Cortex of kidney (tissue), 1 donor: ENCODE measurements at places on chromosomes 7 and 10.

- DNase-seq, result no peak
These were observed 674 bp downstream of the MRPS24 start for GRCh38 chr7:43868681-43869005.

DNA sequence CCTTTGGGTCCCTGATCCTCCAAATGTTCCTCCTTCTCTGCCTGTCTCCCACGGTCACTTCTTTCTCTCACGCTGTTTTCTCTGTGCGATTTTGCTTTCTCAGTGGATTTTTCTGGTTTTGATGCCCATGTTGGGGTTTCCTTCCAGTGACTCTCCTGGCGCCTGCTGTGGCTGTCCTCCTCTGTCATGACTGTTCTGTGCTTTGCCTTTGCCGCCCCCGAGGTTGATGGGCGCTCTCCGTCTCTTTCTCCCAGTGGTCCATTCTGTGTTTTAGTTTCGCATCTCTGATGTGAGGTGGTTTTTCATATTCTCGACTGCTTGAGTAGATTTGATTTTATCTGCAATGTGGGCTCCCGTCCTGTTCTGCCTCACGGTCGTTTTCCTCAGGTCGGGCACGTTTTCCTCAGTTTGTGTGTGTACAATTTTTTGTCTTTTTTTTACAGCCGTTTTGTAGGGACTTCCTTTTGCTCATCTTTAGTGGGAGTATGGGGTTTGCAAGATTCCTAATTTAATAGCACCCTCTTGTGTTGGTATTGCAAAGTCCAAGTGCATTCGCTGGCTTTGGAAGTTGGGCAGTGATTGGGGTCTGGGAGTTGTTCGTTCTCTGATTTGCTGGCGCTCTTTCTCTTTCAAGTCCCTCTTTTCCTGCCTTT lies 100.0 kb downstream of the INPP5A start:
- DNase-seq, result no peak

DNA sequence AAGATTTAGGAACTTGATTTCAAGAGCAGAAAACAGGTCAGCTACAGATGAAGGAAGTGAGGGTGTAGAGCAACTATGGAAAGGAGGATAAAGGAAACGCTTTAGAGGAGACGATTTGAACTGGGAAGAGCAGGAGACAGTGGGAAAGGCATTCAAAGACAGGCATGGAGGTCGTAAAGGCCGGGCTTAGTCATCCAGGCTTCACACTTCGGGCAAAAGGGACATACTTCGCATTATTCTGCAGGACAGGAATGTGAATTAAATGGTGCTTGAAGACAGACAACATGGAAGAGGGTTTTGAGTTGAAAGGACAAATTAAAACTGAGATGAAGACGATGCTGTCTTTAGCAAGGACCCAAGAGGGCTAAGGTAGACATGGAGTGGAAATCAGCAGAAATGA lies 8.1 kb downstream of the FAM171A1 start:
- DNase-seq, result no peak

DNA sequence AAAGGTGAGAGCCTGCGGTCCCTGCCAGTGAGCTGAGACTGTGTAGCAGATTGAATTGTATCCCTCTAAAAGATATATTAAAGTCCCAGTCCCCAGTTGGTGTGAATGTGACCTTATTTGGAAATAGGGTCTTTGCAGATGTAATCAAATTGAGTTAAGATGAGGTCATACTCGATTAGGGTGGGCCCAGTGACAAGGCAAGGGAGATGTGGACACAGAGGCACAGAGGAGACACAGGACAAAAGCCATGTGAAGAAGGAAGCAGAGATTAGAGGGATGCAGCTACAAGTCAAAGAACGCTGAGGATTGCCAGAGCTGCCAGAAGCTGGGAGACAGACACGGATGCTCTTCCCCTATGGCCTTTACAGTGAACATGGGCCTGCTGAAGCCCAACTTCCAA lies 104.3 kb downstream of the CLEC2L start:
- no peak for DNase-seq

- no peak for DNase-seq
These were observed 19.6 kb upstream of the ENO4 start for GRCh38 chr10:116829711-116830110.

GRCh38 chr10:33009244-33010131 lies 51.5 kb upstream of the ITGB1 start:
- DNase-seq, result no peak

GRCh38 chr10:35723059-35723458 lies 81.0 kb upstream of the FZD8 start:
- no peak for DNase-seq

DNA sequence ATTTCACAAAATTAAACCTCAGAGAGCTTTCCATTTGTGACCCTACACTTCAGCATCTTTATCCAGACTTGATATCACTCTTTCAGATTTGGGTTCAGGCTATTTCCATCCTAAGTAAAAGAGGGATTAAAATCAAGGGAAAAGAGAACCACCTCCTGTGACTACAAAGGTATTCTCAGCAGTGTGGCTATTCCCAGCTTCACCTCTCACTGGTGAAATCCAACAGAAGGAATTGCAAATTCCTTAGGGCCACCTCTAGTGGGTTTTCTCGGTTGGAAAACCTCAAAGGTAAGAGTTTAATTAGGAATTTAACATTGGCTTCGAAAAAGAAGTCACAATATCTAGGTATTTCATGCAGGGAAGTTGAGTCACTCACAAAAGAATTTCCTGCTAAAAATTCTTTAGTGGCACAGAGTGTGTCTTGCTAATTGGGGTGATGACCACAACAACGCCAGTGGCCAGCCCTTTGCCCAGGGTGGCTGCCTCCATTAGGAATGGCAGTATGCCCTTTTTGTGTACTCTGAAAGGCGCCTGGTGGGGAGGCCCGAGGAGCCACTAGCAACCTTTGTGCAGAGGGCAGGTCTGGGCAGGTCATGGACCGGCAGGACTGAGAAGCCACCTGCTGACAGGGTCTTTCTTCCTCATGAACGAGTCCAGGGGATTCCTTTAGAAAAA lies 52.2 kb downstream of the SEM1 start:
- no peak for DNase-seq

- DNase-seq, result no peak
These were observed 54.0 kb upstream of the NMT2 start for GRCh38 chr10:15222511-15222910.

DNA sequence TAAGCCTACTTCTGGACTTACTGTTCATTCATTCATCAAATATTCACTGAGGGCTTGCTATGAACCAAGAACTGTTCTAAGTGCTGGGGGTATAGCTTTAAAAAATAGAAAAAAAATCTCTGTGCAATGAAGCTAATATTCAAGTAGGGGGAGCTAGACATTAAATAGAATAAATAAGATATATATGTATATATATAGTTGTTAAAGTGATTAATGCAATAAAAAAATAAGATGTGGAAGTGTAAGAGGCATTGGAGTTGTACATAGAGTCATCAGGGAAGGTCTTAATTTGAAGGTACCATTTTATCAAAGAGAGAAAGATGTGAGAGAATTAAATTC lies 181.2 kb upstream of the AGR3 start:
- no peak for DNase-seq

DNA sequence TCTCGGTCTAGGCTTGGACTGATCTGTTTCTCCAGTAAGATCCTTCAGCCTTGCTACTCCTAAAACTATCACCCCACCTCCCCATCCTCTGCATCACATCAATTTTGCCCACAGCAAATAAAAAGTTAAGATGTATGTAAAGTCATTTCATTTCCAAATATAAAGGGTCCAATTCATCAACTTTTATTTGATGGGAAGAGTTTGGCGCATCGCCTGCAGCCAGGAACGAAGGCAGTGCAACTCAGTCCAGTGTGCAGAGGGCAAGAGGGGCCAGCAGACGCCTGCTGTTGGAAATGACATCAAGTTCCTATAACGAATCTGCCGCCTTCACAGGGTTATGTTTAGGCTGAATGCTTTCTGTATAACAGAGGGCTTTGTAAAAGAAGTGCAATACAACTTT lies 97.0 kb downstream of the SVIL start:
- no peak for DNase-seq

DNA sequence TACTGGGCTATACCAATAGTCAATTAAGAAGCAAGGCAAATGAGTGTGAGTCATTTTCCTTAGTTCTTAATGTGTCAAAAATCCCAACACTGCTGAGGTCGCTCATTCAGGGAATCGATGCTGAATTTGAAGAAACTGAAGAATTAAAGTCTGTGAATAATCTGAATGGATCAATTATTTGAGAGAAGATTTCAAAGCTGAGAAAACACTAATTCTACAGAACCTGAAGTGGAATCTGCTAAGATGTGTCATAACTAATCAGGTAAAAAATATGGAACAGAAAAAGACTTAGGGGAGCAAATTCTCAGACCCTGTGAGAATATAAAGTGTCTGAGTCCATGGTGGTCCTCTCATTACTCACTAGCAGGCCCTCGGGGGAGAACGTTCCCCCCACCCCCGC lies 125.6 kb downstream of the DIP2C start:
- DNase-seq, result no peak

GRCh38 chr7:40604601-40605438 lies 470.0 kb downstream of the SUGCT start:
- no peak for DNase-seq

DNA sequence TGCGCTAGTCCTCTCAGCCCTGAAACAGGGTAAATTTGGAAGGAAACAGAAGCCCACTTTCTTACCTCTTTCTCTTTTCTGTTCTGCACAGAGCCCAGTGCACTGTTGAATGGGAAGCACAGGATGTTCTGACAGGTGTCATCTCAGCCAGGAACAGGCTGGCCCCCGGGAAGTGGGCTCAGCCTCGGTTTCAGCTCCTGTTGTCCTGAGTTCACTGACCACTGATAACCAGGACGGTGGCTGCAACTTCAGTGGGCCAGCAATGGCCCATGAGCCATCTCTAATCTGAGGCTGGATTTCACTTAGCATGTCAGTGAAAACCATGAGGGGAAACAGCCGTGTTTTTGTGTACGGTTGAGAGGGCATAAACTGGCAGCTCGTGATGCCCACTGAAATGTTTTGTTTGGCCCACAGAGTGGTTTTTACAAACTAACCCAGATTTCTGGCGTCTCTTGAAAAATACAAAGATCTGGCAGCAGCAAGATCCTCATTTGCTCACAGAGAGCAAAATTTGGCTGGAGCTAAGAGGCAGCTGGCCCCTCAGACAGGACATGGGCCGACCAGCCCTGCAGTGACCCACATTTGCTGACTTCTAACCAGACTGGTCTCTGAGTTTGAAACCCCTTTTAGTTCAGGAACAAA lies 455.9 kb downstream of the PAXIP1 start:
- DNase-seq, result no peak

DNA sequence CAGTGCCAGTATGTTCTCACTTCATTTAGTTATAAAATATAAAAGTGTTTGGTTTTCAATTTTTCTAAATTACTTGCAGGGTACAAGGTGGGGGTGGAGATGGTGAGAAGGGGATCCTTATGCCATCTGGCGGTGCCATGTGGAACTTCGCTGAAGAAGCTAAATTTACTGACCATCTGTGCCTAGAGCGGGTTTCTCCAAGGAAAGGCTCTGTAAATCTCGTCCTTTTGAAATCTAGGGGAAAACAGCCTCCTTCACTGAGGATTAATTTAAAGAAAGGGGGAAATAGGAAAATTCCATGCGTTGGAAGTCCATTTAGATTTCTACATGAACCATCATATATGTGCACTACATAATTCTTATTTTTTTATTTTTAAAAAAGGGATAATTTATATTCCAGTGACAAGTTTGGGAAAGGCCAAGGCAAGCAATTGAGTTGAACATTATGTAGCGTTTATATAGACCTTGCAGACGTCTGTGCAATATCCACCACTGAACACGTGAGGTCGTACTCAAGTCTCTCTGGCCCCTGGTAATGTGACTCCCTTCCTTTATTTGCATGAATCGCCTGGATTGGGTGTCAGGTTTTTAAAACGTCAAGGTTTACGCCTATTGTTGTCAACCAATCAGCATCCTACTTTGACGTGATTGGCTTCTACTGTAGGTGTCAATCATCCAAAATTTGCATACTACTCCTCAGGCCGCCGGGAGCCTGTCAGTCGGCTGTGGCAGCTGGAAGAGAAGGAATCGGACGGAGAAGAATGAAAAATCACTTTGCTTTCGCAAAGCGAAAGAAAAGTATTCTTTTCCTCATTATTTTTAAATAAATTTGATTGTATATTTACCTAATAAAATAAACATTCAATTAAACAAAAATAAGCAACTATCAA lies 297.1 kb upstream of the NFE2L3 start:
- no peak for DNase-seq

- DNase-seq, result no peak
These were observed 9.6 kb downstream of the IL2RA start for GRCh38 chr10:6052247-6053221.
